CD4-positive, alpha-beta memory T cell (primary cell): ENCODE measurements at places on chromosomes 2 and 18.

DNA sequence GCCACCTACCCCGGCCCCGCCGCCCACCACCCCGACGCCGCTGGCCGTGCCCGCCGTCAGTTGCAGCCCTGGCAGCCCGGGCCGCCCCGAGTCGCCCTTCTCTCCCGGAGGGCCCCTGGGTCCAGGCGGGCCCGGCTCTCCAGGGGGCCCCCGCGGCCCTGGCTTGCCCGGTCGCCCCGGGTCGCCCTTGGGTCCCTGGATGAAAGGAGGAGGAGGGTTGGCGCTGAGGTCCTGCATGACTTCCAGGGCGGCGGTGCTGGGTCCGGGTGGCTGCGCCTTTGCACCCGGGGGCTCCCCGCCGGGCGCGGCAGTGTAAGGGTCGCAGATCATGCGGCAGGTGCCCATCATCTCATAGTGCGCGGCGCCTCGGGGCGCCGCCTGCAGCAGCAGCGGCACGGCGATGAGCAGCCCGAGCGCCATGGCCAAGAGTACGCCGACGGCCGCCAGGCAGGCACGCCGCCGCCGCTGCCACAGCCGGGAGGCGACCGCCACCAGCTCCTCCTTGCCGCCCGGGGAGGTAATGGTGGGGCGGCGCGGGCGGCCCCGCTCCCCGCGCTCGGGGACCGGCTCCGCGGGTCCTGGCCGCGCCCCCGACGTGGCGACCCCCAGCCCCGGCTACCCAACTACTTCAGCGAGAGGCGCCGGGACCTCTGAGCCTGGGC is 570 bp downstream of the C1QL2 start:
- DNase-seq, result no peak

- no peak for DNase-seq
These were observed 320.0 kb upstream of the TRIB2 start for GRCh38 chr2:12396699-12397098.

- DNase-seq, result peak; percentile 63
These were observed 219.4 kb downstream of the LDLRAD4 start for GRCh38 chr18:13437796-13438506.

- DNase-seq, result no peak
These were observed 114.4 kb downstream of the NFATC1 start for GRCh38 chr18:79510046-79510685.

DNA sequence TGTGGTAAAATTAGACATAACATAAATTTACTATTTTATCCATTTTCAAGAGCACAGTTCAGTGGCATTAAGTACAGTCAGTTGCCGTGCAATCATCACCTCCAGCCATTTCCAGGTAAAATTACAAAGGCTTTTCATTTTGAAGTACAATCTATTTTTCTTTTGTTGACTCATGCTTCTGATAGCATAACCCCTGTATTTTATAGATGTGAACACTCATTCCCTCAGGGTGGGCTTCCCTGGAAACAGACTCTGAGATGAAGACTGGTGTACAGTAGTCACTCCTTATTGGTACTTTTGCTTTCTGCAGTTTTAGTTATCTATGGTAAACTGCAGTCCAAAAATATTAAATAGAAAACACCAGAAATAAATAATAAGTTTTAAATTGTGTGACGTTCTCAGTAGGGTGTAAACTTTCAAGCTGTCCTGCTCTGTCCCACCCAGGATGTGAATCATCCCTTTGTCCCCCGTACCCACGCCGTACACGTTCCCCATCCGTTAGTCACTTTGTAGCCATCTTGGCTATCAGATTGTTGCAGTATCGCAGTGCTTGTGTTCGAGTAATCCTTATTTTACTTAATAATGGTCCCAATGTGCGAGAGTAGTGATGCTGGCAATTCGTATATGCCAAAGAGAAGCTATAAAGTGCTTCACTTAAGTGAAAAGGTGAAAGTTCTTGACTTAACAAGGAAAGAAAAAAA is 41.1 kb upstream of the NAB1 start:
- no peak for DNase-seq

- no peak for DNase-seq
These were observed 19.0 kb downstream of the KCMF1 start for GRCh38 chr2:84989927-84990326.

DNA sequence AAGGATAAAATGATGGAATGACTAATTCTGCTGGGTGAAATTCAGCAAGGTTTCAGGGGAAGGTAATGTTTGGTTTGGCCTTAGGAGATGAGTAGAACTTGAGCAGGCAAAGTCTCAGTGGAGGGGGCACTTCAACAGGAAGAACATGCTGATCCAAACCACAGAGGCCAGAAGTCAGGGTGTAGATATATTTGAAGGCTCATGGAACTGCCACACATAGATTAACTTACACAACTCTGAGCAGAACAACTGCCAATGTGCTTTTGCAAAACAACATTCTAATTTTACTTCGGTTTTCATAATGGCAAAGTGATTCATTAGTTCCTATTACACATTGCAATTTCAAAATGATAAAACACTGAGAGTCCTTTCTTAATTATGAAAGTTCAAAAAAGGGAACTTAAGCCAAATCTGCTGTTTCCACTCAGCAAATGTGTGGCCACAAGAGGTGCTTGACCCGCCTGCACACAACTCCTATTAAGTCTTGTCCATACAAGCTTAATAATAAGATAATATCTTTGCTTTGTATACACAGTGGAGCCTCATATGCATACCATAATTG is 284.8 kb downstream of the MREG start:
- no peak for DNase-seq

DNA sequence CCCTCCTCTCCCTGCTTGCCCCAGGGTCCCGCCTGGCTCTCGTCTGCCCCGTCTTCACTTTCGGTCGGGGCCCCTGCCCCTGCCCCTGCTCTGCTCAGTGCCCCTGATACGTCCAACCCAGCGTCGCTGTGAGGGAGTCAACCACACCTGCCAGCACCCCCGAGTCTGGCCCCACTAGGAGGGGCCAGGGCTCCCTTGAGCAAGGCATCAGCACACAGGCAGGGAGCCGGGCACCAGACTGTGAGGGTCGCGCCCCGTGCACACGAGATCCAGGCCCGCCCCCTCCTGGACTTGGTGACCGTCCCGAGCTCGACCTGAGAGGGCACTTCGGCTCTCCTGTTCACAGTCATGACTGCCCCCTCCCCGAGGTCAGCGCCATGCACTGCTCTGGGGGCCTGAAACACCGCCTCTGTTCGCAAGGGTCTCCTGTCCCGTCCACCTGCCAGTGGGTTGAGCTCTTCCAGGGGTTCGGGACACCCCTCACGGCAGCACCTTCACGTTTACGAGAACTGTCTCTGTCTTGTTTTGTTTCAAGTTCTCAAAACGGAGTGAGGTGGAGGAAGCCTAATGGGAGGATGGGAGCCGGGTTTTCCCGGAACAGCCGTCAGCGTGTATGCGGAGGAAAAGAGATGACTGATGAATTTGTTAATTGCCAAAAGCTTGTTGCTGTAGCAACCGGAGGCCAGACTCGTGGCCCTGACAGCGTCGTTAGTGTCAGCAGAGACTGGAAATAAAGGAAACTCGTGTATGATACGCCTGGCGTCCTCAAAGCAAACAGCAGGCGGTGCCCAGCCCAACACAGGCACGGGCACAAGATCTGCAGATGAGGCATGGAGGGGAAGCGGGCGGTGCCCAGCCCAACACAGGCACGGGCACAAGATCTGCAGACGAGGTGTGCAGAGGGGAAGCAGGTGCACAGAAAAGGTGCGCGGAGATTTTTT is 48.2 kb upstream of the KCNG2 start:
- DNase-seq, result no peak

GRCh38 chr2:233234264-233234663 is 17.2 kb upstream of the ATG16L1 start:
- DNase-seq, result no peak

- no peak for DNase-seq
These were observed 1.2 kb upstream of the ERFE start for GRCh38 chr2:238157506-238158017.

- DNase-seq, result no peak
These were observed 483.0 kb upstream of the FSIP2 start for GRCh38 chr2:185255566-185255965.

- DNase-seq, result no peak
These were observed 40.2 kb downstream of the EFEMP1 start for GRCh38 chr2:55883357-55883756.

DNA sequence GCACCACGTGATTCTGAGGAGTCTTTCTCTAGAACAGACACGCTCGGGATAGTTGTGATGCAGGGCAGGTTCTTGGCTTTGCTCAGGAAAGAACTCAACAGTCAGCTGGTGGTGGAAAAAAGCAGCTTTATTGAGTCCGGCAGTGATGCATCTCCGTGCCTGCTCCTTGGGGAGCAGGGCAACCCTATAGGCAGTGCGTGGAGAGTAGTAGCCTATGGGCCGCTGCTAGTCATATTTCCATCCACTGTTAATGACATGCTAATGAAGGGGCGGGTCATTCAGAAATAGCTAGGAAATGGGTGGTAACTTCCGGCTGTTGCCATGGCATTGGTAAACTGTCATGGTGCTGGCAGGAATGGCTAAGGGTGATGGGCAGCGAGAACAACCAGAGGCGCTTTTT is 11.6 kb upstream of the ACKR3 start:
- no peak for DNase-seq

DNA sequence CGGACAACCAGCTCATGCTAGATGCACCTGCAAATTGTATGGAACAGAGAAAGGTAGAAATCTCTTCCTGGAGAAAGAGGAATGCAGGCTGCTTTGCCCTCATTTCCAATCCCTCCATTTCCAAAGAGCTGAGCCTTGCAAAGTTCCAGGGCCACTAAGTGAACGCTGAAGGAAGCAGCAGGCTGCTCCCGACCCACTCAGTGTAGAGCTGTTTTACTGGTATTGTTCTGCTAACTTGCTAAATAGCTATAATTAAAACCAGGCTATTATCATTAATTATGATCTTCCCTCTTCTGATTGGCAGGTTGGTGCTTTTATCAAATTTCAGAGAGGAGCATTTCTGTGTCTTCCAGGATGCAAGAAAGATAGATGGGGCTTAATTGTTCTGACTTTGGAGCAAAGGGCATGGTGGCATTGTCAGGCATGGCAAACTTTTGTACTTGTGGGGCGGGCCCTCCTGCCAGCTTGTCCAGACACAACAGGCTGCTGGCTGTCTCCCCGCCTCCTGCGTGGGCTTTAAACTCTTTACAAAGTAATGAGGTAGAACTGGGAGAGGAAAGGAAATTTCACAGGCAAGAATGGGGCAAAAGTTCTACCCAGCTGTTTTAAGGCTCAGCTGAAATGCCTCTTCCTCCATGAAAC is 40.2 kb downstream of the ALK start:
- DNase-seq, result no peak

- no peak for DNase-seq
These were observed 105.5 kb upstream of the GLI2 start for GRCh38 chr2:120630031-120630701.

DNA sequence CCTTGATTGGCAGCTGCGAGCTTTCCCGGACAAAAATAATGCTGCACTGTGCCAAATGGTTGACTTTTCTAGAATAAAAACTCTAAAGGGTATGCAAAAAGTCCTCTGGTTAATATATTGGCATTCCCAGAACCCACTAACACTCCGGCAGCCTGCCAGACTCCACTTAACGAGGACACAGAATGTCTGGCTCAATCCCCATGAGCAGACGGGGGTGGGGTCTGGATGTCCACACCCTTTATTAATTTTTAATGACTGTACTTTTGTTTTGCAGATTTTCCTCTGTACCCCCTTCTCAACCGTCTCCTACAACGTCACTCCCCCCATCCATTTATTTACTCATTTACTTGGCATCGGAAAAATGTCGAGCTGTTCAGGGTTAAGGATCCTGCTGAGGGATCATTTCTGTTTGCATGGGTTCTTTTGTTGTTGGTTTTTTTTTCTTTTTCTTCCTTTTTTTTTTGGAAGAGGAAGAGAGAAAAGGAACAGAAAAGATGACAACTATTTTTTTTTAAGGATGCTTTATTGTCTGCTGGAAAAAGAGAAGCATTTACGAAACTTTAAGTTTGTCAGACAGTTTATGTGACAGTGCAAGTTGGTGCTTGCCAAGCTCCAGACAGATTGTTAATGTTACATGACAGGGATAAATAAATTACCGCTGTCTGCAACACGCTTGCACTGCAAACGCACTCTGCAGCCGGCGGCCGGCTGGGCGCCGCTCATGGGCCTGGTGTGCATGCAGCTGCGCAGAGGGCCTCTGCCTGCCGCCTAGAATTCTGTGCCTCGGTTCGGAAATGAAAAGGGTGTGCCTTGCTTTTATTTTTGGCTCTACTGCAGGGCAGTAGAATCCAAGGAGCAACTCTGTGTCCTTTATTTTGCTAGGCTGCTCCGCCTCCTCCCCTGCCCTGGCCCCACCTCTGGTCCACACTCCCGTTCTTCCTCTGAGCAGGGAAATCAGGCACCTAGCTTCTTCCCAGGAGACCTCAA is 3.6 kb downstream of the LDLRAD4 start:
- no peak for DNase-seq

- no peak for DNase-seq
These were observed 52.6 kb downstream of the PPP4R1 start for GRCh38 chr18:9561759-9562158.

DNA sequence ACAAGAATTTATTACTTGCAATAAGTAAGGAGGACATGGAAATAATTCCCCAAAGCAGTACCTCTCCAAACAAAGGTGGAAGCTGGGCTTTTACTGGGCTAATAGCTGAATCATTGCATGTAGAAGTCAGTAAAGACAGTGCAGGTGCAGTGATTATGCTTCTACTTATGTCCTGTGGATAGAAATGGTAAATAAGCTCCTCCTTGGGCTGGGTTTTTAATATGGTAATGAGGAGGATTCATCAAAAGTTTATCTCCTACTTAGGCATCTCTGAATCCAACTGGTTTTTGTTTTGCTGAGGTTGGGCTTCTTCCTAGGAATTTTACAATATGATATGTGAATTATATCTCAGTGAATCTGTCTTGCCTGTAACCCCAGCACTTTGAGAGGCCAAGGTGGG is 297.4 kb upstream of the MC4R start:
- DNase-seq, result no peak

DNA sequence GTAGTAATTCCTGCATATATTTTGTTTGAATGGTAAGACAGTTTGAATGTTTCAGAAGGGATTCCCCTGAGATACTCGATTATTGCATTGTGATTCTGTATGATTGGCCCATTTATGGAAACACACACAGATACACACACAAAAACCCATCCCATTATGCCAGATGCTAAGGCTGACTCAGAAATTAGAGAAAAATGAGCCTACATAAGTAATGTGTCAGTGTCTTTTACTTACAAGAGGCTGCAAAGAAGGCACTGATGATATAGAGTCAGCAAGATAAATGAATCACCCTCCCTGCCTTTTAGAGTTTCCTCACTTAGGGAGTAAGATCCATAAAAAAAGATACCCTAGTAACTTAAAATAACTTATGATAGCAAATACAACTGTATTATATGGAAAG is 1481.1 kb upstream of the ACVR2A start:
- DNase-seq, result no peak

DNA sequence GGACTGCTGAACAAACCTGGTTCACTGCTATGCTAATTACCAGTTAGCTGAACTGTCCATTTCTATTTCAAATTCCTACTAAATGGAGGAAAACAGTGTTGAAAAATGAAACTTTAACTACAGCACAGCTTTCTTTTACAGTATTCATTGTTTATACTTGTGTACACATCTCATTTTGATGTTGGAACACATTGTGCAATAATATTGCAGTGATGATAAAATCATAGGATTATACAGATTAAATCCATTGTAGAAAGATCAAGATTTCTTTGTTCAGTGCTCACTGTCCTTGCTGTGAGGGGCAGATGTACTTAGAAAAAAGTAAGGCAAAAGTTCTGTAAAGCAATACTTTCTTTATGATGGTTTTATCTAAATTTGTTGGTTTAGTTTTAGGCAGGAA is 1055.1 kb downstream of the LRP1B start:
- no peak for DNase-seq
